ENCODE measurements at places on chromosomes 1 and 21. TPM values are rescaled to one million over a fixed set of nuclear protein-coding genes. Genes with fewer than 3 reads are reported as not detected.

The ZNHIT6 gene
- 19.4 TPM for total RNA-seq

The RAB42 gene
- total RNA-seq: 49.0 TPM

The LGR6 gene
- total RNA-seq: 0.05 TPM

The RPS8 gene
- 2,161 TPM for total RNA-seq

The ALPL gene
- total RNA-seq: 11.1 TPM

GRCh38 chr1:237873487-237874211 lies 17.1 kb downstream of the ZP4 start:
- DNase-seq: peak; percentile 96

- no peak for DNase-seq
Measured at GRCh38 chr21:18000981-18001686, 182.0 kb upstream of the C21orf91 start.

The YY1AP1 gene
- 82.7 TPM for total RNA-seq

The AQP10 gene
- not detected for total RNA-seq

DNA sequence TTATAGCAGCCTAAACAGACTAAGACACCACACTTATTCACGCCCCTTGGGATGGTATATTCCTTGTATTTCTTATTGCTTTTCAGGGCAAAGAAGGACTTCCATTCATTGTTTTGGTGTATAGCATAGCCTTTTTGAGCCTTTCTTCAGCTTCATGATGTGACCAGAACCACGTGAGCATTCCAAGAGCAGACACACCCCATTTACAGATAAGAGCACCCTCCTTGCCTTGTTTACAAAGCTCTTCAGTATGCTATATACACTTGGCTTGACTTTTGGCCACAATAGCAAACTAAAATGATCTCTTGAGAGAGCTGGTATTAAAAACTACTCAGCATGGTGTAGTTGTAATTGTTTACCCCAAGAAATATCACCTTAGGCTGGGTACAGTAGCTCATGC lies 78.7 kb downstream of the PIK3R3 start:
- DNase-seq: no peak

DNA sequence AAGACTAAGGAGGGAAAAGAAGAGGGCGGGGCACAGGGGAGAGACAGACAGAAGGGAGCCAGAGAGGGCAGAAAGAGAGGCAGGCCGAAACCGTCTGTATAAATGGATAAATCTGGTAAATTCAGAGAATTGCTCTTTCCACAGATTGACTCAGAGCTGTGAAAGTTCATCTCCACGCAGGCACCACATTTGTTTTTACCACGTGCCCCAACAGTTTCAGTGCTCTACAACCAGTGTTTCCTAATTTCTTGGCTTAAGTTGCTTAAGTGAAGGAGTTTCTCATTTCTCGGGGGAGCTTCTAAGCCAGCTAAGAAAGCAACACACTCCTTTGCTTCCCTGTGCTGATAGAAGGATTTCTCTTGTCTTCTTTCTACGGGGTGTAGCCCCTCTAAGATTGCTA lies 87.1 kb downstream of the ENAH start:
- no peak for DNase-seq

The CFH gene
- 30.3 TPM for total RNA-seq

The CFAP45 gene
- 0.25 TPM for total RNA-seq

GRCh38 chr1:245822996-245823395 lies 668.2 kb downstream of the KIF26B start:
- DNase-seq: peak; percentile 98

GRCh38 chr1:212606395-212607205 lies 2.0 kb upstream of the ATF3 start:
- no peak for DNase-seq

DNA sequence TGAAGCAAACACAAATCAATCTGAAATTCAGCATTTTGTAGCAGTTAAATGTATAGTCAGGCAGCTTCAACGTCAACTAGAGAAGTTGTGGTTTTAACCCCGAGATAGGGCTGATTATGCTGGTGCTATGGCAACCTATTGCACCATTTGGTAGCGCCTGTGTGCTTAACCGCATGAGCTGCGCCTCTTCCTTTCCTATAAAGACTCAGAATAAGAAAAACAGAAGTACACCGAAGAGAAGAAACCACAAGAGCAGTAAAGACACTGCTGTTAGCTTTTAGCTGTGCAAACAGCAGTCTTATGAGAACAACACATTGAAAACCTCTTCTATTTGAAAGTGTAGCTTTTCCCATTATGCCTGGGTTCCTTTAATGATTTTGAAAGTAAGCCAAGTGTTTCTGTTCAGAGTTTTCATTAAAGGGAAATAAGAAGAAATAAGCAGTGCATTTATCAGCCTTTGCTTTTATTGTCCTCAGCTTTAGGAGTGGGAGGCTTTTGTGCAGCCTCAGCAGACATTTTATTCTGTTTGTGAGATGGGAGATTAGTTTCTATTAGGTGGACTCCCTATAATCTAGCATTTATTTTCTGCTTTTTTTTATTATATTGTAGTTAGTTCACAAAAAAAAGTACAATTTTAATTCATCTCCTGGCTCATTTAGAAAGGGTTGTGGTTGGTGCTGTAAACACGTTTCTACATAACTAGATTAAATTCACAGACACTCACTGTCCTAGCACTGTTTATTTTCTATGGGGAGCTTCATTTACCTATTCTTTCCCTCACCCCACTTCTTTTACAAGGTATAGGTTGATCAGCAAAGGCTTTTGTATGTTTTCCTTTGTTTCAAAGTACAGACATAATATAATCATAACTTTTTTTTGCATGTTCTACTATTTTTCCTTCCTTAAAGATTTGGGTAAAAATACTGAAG lies 43.3 kb downstream of the PTPRC start:
- DNase-seq: peak; percentile 96

The RUNX1 gene
- total RNA-seq: 25.4 TPM

The LRRC8D gene
- 28.7 TPM for total RNA-seq

DNA sequence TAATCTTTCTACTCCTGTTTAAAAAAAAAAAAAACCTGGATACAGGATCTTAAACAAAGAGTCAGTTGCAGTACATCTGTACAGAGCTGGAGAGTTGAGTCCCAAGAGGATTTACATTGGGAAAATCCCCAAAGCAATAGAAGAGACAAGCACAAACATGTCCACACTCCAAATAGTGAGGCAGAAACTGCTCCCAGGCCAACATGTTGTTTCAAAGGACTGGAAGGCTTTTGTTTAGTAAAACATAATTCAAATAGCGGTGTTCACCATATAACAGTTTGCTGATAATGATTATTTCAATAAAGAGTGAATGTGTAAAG lies 425.4 kb downstream of the ADGRL2 start:
- no peak for DNase-seq

GRCh38 chr1:165152109-165152508 lies 204.4 kb downstream of the LMX1A start:
- DNase-seq: no peak

GRCh38 chr1:217188280-217189237 lies 442.3 kb downstream of the GPATCH2 start:
- DNase-seq: no peak

DNA sequence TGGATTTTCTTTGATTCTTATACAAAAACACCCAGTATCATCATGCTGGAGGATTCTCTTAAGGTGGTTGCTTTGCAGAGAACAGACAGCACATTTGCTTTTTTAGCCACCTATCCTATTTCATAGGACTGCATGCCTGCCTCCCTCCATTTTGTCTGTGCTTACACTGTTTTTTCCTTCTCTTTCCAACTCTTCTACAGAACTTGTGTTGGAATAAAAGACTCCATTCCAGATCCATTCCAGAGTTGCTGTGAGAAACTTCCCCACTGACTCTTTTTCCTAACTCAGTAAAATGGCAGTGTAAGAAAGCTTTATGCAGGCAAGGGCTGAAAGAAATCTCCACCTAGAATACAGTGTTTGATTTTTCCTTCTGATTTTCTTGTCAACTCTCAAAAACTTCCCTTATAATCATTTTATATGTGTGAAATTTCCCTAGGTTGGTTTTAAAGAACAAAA lies 5.2 kb upstream of the ARID1A start:
- no peak for DNase-seq

DNA sequence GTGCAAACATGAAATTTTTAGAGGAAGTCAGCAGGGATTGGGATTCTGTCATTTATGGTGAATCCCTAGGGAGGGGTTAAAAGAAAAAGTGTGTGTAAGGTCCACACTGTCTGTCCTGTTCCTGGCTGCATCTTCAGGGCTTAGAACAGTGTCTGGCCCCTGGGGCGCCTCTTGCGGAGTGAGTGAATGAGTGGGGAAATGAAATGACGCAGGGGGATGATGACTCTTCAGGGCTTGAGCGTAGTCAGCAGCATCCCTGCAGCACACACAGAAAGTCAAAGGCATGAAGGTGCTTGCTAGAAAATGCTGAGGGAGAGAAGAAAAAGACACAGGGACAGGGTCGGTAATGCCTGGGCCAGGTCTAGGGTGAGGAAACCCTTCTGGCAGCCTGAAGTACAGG lies 57.8 kb downstream of the PGBD5 start:
- no peak for DNase-seq

The SNIP1 gene
- 19.4 TPM for total RNA-seq

DNA sequence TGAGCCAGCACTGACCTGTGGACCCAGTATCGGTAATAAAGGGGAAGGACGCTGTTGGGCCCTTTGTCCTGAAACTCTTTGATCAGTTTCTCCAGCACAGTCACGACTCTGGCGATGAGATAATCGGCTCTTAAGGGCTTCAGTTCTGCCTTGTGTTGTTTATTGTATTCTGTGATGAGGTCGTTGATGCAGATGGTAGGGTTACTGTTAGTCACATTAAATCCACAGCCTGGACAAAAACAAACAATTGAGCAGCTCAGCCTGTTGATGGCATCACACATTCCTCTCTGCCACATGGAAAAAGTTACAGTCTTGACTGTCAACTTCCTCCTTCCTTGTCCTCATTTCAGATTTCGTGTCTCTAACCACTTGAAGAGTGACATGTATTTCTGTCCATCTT lies 57.6 kb downstream of the SIM2 start:
- DNase-seq: peak; percentile 55

The KCNJ9 gene
- not detected for total RNA-seq

- no peak for DNase-seq
Measured at GRCh38 chr1:230222678-230223077, 155.6 kb downstream of the GALNT2 start.

DNA sequence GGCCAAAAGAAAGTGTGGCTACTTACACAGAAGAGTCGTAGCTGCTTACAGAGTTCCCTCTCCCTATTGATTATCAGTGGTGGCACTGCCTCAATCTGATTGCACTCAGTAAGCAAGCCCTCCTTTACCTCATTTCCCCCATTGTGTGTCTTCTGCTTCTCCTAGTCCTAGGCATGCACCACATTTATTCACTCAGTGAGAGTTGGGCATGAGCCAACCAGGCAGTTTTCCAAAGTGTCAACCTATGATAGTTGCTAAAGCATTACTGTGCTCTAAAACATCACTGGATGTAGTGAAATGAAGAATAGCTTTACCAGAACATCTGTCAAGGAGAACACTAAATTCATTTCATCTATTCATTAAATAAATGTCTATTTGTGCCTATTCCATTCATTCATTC lies 19.3 kb downstream of the GJA5 start:
- DNase-seq: no peak

The NTNG1 gene
- total RNA-seq: 32.8 TPM

The NMNAT2 gene
- 0.17 TPM for total RNA-seq

The UBL4B gene
- not detected for total RNA-seq

DNA sequence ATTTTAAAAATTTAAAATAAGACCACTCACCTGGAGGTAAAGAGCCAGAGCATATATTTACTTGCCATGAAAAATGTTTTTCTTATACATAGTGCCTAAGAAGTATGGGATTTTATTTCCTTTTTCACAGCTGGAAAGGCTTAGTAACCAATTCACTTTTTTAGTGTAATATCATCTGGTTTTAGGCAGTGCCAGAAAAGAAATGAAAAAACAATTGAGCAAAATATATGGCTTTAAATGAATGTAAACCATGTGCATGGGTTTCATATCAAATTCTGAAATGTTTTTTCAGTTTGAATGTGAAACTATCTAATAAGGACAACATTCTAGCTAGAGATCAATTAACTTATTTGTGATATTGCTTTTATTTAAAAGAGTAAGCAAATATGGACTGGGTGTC lies 672.4 kb upstream of the ADAMTS5 start:
- DNase-seq: no peak

The OR14K1 gene
- not detected for total RNA-seq

The PPIE gene
- total RNA-seq: 35.1 TPM

DNA sequence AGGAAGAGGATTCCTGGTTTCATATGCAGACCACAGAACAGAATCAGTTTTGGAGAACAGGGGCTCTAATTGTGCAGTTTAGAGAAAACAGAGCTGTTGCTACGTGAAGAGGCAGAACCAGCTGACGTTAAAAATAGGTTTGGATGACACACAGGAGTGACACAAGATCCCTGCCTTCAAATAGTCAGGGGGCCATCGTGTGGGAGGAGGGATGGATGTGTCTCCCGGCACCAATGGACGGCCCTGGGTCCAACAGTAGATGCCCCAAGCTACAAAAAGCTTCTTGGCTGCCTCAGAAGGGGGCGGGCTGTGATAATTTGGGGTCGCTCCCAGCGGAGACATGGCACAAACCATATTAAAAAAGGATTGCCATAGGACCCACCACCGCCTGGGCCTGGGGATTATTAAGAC lies 87.8 kb downstream of the MRPL37 start:
- DNase-seq: no peak

- DNase-seq: no peak
Measured at GRCh38 chr1:25361901-25362300, 23.8 kb downstream of the TMEM50A start.

DNA sequence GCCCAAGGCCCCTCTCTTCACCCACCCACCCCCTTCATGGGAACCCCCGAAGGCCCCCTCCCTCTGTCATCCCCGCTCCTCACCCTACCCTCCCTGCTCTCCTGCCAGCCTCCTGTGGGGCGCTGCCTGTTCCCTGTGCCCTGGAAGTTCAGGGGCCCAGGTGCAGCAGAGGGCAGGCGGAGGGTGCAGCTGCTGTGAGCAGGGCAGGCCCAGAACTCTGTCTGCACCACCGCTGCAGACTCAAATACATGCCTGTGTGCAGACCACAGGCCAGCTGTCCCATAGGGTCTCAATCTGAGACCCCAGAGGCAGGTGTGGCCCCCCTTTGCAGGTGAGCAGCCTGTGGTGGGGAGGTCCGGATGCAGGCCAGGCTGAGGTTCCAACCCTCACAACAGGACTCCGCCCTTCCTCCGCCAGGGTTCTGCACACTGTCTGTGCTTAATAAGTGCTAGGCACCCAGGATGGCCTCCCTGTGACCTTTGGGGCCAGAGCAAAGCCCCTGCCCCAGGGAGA lies 62.5 kb downstream of the WNT9A start:
- no peak for DNase-seq

The REN gene
- total RNA-seq: not detected

The ENAH gene
- total RNA-seq: 205 TPM

The INKA2 gene
- total RNA-seq: 4.7 TPM

GRCh38 chr1:218867941-218868626 lies 305.6 kb upstream of the LYPLAL1 start:
- peak; percentile 87 for DNase-seq

DNA sequence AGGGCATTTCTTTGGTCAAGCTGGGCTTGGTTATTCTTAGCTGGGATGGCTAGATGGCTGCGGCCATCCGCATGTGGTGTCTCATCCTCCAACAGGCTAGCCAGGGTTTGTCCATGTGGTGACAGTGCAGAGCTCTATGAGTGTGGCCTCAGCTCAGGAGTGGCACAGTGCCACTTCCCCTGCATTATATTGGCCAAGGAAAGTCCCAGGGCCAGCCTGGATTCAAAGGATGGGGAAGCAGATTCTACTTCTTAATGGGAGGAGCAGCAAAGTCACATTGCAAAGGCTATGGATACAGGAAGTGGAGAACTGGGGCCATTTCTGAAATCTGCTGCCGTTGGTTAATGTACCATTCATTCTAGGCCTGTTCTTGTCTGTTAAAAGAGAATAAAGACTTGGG lies 34.4 kb downstream of the STUM start:
- DNase-seq: no peak

Measured in renal cortical epithelial cell (primary cell).